ENCODE measurements at places on chromosomes 1 and 21. TPM values are rescaled to one million over a fixed set of nuclear protein-coding genes. Genes with fewer than 3 reads are reported as not detected.

DNA sequence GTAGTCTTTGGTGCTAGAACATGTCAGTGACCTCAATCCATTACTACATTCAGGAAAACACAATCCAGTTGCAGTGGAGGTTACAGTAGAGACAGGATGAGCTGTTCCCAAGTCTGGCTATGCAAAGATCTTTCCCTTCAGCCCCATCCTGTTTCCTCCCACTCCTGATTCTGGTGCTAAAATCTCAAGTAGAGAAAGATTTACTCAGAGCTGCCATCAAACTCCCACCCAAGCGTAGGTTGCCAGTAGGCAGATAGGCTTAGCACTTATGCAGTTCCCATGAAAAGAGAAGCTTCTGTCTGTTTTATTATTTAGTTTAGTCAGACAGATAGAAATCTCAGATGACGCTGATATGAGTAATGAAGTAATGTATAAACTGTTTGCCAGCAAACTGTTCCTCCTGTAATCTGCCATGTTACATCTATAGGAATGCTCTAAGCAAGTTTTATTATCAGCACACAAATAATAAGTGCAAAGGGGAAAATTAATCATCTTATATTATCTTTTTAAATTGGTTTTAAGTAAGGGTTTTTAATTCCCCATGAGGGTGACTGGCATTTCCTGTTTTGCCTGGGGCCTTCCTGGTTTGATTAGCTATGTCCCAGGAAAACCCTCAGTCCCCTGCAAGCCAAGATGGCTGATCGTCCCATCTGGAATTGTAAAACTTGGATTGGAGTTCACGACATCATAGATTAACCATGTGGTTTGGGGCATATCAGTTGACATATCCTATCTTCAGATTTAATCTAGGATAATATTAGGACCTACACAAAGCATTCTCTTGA lies 188.3 kb upstream of the PALMD start:
- no peak overlapping the region for H3K4me3 ChIP-seq
- H3K4me1 ChIP-seq: no peaks in the 10 kb centered on the region
- no peaks in the 10 kb centered on the region for H3K27me3 ChIP-seq
- DNase-seq: no peak
- no peak overlapping the region for H3K27ac ChIP-seq

GRCh38 chr1:188382851-188383250 lies 1554.1 kb downstream of the PLA2G4A start:
- H3K36me3 ChIP-seq: no peaks in the 10 kb centered on the region
- H3K4me3 ChIP-seq: no peak overlapping the region
- no peak overlapping the region for H3K27ac ChIP-seq

Gene TAL1
- 1.8 TPM for total RNA-seq

Gene NMNAT2
- 2.4 TPM for total RNA-seq

- DNase-seq: no peak
- no peaks in the 10 kb centered on the region for H3K36me3 ChIP-seq
- H3K27me3 ChIP-seq: no peaks in the 10 kb centered on the region
- H3K4me3 ChIP-seq: no peak overlapping the region
- H3K4me1 ChIP-seq: no peaks in the 10 kb centered on the region
These were observed 256.9 kb downstream of the GPATCH2 start for GRCh38 chr1:217373761-217374701.

DNA sequence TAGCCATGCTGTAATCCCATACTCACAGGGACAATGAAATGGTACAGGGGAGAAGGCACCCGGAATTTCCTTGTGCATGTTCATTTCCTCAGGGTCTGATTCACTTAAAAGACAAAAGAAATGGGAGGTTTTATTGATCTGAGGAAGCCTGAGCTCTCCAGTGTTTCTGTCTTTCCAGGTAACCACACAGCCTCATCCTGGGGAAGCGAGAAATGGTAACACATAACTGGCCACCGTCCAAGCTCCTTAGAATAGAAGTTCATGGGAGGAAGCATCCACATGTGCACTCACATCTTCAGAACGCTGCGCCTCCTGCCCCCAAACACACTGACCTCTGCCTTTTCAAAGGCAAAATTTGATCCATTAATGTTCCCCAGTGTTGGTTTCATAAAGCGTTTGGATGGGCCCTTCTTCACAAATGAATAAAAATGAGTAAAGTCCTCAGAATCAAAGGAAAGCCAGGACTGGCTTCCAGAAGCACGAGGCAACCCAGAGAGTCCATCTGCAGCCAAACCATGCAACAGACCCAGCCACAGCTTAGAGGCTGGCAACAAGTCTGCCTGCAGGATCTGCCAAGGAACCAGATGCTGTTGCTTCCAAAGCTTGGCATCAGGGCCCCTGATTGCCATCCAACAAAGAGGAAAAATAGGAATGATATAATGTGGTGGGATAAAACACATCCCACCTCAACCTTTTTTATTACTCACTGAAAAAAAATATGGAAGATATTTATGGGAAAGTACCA lies 120.3 kb downstream of the ZBTB18 start:
- no peaks in the 10 kb centered on the region for H3K27me3 ChIP-seq
- no peak overlapping the region for H3K27ac ChIP-seq
- no peak for DNase-seq
- H3K4me1 ChIP-seq: no peaks in the 10 kb centered on the region
- no peak overlapping the region for H3K4me3 ChIP-seq

DNA sequence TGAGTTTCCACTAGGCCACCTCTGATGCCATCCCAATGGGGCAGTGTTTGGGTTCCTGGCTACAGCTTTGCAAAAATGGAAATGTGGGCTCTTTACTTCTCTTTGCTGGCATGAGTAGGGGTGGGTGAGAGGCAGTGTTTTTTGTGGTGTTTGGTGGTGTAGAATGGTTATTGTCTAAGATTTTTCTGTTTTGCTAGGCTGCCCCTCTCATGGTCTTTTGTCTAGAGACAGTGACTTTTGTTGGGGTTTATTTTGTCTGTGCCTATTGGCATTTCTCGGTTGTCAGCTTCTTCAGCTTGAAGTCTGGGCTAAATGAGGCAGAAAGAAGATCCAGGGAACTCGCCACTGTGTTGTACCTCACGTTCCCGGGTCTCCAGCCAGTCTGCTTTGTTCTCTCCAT lies 112.1 kb downstream of the CENPF start:
- H3K4me1 ChIP-seq: no peaks in the 10 kb centered on the region
- no peaks in the 10 kb centered on the region for H3K36me3 ChIP-seq
- H3K4me3 ChIP-seq: no peak overlapping the region
- no peak for DNase-seq

GRCh38 chr1:113536182-113536780 lies 146.0 kb downstream of the MAGI3 start:
- H3K36me3 ChIP-seq: no peaks in the 10 kb centered on the region
- DNase-seq: no peak
- H3K27ac ChIP-seq: no peak overlapping the region
- no peaks in the 10 kb centered on the region for H3K4me1 ChIP-seq
- no peaks in the 10 kb centered on the region for H3K27me3 ChIP-seq
- H3K4me3 ChIP-seq: no peak overlapping the region
